ENCODE measurements at places on chromosomes 7 and 10.

DNA sequence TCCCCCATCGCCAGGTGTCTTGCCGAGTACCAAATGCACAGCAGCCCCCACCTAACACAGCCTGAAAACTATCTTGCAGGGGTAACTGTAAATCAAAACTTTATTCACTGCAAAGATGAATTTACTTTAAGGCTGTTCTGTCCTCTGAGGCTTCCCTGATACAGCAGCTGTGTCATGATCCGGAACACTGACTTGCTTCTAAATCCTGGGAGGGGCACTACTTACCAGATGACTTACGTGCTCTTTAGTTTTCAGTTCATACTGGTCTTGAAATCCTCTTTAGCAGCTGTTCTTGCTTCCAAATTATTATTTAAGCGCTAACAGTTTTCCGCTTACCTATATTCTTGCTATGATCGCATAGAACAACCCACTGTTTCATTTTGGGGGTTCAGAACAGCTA lies 4.9 kb downstream of the DYNC1I1 start:
- no peak for DNase-seq

- no peak for DNase-seq
Observed at GRCh38 chr10:4137299-4137698, 352.3 kb upstream of the KLF6 start.

DNA sequence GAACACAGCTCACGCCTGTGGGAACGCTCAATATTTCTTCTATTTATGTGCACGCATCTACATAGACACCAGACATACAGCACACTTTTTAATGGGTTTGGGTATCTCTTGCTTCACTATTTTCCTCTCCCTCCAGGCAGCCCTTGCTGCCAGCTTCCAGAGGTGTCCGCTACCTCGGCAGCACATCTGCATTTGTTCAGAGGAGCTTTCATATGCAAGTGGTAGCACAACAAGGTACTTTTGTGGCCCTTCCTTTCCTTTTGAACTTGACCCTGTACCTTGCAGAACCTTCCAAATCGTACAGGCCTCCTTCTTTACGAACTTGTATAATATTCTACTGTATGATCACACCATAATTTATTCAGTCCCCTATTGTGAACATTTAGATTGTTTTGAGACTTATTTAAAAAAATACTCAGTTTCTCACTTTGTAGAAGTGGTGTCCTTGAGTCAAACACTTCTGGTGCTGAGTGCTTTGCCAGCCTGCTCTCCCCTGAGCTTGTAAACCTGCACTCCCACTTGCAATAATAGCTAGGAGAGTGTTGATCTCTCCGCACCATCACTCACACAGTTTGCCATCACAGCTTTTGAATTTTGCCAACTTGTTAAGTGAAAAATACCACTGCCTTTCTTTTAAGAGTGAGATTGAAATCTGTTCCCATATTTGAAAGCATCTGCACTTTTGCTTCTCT lies 106.0 kb upstream of the ZNF32 start:
- no peak for DNase-seq

DNA sequence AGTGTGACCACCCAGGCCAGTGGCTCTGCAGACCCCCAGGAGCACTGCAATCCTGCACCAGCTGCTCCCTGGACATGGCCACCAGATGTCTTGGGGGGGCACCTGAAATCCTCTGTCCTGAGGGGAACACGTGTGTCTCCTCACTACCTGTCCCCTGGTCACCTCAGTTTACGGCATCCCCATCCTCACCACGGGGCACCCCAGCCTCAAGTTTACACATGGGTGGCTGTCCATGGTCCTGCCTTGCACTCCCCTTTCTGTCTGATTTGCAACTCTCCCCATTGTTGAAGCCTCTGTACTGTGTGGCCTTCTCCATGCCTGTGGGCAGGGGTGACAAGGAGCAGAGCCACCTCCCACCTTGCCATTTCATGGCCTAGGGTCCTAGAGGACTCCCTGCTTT lies 67.2 kb downstream of the RAMP3 start:
- DNase-seq = no peak

GRCh38 chr7:112930787-112931186 lies 140.6 kb upstream of the TMEM168 start:
- DNase-seq = no peak

GRCh38 chr7:137342828-137343261 lies 688 bp downstream of the PTN start:
- DNase-seq = no peak

DNA sequence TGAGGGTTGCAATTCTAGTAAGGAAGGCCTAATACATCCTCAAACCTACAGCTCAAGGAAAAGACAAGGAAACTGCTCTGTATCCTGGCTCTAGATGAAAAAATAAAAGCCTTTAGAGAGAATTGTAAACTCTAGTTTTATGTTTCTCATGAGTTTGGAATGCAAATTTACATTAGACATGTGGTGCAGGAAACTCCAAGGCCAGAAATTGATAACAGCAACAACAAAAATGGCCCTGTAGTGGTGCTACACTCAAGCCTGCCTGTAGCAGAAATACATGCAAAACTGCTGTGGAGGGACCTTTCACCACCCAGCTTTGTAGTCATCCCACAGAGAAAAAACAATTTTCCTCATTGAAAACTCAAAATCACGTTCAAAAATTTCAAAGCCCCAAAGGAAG lies 546.7 kb upstream of the LRRN3 start:
- DNase-seq = no peak

All from stimulated activated CD8-positive, alpha-beta memory T cell treated with anti-CD3 and anti-CD28 coated beads, Interleukin-12 subunit alpha, Interleukin-12 subunit beta, amount 100 ng/mL, for 4 hours (primary cell).